ENCODE measurements at places on chromosomes 1 and 21.

- DNase-seq: no peak
These were observed 15.1 kb downstream of the TRIM45 start for GRCh38 chr1:117106478-117106877.

DNA sequence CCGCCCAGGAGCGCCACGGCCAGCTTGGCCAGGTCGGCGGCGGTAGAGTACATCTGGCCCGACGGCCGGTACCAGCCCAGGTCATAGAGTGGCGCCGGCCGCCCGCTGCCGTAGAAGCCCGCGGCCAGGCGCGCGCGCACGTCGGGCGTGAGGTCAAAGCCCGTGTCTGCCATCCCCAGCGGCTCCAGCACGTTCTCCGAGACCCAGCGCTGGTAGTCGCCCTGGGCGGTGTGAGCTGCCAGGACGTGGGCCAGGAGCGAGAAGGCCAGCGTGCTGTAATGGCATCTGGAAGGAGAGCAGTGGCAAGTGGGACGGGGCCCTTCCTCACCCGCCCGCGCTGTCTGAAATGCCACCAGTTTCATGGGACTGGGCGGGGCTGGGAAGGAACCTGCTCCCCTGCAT lies 18.9 kb downstream of the LACTBL1 start:
- DNase-seq: no peak

DNA sequence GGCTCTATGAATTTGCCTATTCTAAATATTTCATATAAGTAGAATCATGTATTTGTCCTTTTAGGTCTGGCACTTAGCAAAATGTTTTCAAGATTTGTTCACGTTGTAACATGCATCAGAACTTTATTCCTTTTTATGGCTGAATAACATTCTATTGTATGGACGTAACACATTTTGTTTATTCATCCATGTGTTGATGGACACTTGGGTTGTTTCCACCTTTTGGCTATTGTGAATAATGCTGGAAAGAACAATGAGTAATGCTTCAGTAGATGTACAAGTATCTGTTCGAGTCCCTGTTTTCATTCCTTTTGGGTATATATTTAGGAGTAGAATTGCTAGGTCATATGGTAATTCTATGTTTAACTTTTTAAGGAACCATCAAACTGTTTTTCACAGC lies 24.7 kb downstream of the SLC35A3 start:
- DNase-seq: no peak

DNA sequence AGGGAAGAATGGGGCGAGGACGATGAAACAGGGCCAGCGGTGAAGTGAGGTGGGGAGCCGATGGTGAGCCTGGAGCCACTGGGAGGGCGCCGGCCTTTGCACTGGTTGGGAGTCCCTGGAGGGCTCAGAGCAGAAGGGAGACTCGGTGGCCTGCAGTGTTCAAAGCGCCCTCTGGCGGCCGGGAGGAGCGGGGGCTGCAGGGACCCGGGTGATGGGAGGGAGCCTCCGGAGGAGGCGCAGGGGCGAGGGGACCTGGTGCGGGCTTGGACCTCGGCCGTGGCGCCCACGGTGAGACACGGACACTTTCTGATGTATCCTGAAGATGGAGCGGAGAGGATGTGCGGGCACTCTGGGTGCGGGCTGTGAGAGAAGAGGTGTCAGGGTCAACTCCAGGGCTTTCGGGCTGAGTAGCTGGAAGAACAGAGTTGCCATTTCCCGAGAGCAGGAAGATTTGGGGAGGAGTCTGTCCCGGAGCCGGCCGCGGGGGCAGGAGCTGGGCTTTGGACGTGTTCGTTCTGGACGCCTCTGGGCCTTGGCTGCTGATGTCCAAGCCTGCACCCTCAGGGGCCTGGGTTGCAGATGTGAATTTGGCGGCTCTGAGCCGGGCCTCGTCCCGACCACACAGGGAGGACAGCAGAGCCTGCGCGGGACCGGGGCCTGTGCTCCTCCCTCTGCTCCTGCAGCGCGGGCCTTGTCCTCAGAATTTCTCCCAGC lies 29.7 kb downstream of the HEYL start:
- peak; percentile 20 for DNase-seq

GRCh38 chr1:236027104-236027503 lies 37.8 kb downstream of the NID1 start:
- no peak for DNase-seq

GRCh38 chr1:246587606-246588005 lies 21.4 kb downstream of the CNST start:
- DNase-seq: no peak

- DNase-seq: no peak
These were observed 13.9 kb downstream of the SH3BP5L start for GRCh38 chr1:248811514-248812490.

All from T-helper 2 cell (primary cell).